ENCODE measurements at places on chromosomes 5 and 9.

- no peak for DNase-seq
Observed at GRCh38 chr9:133727277-133727875, 10.8 kb downstream of the SARDH start.

DNA sequence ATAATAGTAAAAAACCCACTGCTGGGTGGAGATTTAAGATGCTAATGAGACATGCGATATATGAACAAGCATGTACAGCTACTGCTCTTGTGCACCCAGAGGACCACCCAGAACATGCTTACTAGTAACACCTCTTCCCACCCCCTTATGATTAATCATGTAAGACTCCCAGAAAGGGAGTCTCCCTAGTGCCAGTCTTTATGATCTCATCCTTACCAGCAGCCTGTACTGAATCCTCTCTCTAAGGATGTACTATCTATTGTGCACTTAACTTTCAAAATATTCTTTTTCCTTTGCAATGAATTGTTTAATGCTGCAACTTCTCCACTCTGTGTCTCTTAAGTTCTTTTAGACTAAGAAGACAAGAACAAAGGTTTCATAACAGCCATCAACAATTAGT, 9.1 kb upstream of the MAT2B start:
- DNase-seq: no peak

DNA sequence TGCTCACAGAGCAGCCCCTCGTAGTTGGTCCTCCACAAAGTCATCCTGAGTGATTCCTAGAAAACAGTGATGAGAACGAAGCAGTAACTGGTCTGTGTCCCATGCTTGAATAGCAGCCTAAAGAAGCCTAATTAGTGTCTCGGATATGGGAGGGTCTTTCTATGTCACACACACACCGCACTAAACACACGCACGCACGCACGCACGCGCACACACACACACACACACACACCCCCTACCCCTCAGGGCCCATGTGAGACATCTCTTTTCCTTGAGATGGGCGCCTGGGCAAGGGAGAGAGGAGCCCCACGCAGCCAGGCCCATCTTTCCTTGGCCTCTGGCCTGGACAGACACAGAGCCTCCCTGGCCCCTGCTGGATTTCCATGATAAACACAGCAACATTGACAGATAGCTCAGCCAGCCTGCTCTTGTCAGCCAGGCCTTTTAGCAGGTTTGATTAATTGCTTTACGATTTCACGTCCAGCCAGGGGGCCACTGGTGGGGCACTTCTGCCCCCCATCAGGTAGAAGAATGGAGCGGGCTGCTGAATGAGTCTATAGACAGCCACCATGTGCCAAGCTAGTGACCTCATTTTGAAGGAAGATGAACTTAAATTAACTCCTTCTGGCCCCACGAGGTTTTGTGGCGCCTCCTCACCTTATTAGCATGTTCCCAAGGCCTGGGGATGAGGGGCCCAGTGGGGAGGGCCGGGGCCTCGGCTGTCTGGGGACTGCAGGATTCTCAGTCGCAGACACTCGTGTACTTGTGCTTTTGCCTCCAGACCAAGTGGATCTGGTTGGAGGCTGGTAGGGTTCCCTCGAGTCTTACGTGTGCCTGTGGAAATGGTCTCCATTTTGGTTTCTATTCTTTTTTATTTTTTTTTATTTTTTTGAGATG, 36.2 kb upstream of the PRDM12 start:
- no peak for DNase-seq

DNA sequence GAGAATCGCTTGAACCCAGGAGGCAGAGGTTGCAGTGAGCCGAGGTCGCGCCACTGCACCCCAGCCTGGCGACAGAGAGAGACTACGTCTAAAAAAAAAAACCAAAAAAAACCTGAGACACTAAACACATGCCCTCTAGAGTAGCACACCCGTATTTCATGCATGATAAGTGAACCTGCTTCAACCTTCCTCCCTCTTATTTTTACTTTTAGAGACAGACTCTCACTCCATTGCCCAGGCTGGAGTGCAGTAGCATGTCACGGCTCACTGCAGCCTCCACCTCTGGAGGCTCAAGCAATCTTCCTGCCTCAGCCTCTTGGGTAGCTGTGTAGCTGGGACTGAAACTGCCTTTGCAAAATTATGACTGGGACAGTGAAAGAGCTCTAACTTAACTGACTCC, 17.6 kb upstream of the NANS start:
- no peak for DNase-seq

GRCh38 chr9:125497906-125498305, 209.1 kb downstream of the MAPKAP1 start:
- no peak for DNase-seq

DNA sequence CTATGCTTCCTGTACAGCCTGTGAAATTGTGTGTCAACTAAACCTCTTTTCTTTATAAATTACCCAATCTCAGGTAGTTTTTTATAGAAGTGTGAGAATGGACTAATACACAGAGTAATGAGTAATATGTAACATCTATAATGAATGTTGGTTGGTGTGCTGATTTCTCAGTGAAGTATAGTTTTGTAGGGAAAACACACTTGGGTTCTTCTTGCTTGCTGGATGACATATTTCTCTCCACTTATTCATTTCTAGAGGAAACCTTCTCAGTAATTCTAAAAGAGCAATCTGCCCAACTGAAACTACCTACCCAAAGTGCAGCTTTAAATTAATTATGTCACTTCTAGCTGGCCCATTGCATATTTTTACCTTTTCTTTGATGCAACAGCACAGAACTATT, 81.1 kb upstream of the RORB start:
- no peak for DNase-seq

DNA sequence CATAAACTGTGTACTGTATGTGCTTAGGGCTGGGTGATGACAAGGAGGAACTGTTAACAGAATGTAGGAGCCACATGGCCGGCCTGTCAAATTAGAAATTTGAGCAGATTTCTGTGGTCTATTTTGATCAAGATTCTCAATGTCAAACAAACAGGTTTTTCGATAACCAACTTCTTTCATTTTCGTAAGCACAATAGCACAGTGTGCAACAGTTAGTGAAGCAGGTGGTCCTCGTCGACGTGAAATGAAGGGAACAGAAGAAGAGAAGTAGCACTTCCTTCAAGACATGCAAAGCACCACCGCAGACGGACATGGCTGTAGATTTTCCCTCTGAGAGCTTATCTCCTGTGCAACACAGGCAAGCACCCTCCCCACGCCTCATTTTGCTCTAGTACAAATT, 252.1 kb downstream of the CRB2 start:
- no peak for DNase-seq

DNA sequence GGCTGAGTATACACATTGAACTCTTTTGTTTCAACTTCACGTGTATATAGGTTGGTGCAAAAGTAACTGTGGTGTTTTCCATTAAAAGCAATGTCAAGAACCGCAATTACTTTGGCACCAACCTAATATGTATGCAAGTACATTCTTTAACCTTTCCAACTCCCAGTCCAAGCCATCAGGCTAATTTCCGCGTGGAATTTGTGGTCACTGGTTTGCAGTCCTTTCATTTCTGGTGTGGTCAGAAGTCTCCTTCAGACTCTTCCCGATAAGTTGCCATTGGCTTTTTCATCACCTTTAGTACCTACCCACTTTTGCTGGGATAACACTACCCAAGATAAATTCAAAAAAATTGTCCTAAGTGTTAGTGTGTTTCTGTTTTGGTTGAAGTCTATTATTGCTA, 84.0 kb downstream of the RGS3 start:
- DNase-seq: no peak

DNA sequence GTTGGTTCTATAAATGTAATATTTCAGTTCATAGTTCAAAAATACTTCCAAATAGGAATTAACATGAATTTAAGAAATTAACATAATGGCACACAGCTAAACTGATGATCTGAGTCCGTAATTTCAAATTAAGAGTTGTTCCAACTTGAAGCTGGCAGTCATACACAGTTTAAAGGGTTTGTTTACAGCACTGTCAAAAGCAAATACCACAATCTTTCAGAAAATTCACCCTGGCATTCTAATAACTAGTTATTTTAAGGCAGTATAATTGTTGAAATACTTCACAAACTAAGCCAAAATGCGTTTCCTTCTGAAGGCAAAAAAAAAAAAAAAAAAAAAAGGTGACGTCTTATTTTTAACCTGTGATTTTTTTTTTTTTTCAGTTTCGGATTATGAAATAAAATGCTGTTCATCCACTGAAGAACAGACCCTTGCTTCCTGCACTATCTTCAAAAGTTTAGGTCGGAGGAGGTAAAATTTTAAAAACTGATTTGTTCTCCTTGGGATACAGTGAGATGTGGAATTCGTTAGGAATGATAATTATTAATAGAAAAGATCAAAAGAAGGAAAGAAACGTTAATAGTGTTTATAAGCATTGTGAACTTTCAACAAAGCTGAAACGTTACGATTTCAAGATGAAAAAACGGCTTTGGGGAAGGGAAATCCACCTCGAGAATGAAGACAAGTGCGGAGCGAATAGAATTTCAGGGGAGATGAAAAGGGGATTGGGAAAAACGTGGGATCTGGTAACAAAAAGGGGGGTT, 850 bp downstream of the IL6ST start:
- DNase-seq: no peak

- no peak for DNase-seq
Observed at GRCh38 chr5:180160789-180161188, 48.2 kb downstream of the RASGEF1C start.

DNA sequence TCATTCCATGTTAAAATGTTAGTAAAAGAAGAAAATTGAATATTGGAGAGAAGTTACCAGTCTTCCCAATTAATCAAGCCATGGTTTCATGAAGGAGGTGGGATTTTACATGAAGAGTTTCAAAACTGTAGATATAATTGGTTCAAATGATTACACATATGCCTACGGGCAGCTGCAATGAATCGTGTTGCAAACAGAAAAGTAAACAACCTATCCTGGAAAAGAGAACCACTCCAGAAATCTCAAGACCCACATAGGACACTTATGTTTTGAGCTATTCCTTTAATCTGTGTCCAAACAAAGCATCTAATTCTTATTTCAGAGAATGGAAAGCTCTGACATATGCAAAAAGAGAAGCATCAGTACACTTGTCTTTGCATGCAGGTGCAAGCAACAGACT, 340.2 kb downstream of the NDUFS4 start:
- DNase-seq: no peak

GRCh38 chr9:125387861-125388524, 126.4 kb downstream of the GAPVD1 start:
- DNase-seq: no peak

DNA sequence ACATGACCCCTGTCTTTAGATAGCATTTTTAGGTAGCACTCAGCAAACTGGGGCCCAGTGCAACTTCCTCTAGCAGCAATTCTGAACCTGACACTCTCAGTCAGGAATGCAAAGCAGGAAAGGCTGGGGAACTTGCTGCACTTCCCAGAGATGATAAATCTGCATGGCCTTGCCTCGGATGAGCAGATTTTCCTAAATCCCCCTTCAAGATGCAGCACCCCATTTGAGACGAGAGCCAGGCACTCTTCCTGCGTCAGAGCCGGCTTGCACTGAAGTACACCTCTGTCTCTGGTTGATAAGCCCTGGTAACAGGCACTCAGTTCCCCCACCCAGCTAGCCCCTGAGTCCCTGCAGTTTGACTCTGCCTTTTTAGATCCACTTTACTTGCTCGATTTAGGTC, 296.7 kb upstream of the PANK3 start:
- no peak for DNase-seq

DNA sequence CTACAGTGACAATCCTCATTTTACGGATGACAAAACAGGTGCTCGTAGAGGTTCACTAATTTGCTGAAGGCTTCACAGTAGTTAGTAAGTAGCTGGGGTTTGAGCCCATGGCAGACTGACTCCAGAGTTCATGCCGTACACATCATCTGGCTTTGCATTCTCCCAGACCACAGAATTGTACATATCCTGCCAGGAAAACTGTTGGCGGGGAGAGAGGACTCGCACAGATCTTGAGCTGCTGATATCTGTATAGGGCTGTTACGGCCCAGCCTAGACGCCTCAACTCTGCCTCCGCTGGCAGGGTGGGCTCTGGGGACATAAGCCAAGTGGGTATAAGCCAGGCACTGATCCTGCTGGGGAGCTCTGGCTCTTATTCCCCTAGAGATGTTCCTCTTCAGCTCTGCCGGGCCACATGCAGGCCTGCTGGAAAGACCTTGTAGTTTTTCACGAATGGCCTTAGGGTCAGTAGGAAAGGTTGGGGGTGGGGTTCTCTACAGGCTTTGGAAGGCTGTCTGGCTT, 16.3 kb downstream of the LARP1 start:
- DNase-seq: no peak

GRCh38 chr5:66322786-66323528, 178.9 kb downstream of the SREK1 start:
- no peak for DNase-seq

GRCh38 chr5:133523961-133524586, 88.3 kb downstream of the FSTL4 start:
- no peak for DNase-seq

- no peak for DNase-seq
Observed at GRCh38 chr5:95350631-95351030, 40.5 kb upstream of the FAM81B start.

DNA sequence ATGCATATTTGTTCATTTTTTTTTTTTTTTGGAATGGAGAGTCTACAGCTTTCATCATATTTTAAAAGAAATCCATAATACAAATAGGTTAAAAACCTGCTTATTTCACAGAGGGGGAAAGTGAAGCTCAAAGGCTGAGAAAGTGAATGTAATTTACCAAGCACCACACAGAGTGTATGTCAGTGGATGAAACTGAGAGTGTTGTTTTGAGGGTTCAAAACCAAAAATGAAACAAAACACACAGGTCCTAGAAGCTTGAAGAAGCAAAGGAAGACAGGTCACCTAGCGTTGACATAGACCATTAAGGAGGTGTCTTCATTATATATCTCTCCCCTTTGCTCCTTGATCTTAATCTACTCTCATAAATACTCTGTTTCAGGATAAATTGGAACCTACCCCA, 7.5 kb downstream of the NMUR2 start:
- no peak for DNase-seq

GRCh38 chr9:115171921-115172388, 54.0 kb upstream of the TNC start:
- no peak for DNase-seq

DNA sequence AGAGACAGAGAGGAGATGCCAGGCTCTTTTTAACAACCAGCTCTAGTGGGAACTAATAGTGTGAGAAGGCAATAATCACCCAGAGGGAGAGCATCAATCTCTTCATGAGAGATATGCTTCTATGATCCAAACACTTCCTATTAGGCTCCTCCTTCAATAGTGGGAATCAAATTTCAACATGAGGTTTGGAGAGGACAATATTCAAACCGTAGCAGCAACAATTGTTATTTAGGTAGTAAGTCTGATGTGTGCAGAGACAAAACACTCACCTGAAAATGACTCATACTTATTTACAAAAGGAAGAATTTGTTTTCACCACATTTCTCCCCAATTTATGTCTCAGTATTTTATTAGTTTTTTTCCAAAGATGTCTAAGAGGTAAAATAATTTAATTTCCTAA, 144.3 kb downstream of the ST8SIA4 start:
- DNase-seq: no peak

DNA sequence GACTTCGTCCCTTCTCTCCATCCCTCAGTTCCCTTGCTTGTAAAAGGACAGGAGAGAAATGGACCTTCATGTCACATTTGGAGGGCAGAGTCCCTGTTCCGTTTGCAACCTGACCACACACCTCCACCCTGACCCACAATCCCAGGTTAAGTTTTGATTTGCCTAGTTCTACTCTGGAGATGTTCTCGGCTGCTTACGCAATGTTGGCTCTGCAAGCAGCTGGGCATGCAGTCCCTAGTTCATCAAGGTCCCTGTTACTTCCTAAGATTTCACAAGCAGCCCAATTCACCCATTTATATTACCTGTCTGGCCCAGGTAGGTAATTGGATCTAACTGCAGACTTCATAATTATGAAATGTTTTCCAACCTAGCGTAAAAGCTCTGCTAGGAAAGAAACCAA, 28.8 kb downstream of the SLIT3 start:
- DNase-seq: no peak
